ENCODE measurements at places on chromosomes 5 and 9.
A peak's percentile ranks its signal among the peaks of the same experiment; 100 is the strongest.

GRCh38 chr5:171980792-171981191 is 25.6 kb downstream of the FBXW11 start:
- DNase-seq: no peak

GRCh38 chr9:87464110-87464991 is 33.3 kb upstream of the DAPK1 start:
- no peak for DNase-seq

DNA sequence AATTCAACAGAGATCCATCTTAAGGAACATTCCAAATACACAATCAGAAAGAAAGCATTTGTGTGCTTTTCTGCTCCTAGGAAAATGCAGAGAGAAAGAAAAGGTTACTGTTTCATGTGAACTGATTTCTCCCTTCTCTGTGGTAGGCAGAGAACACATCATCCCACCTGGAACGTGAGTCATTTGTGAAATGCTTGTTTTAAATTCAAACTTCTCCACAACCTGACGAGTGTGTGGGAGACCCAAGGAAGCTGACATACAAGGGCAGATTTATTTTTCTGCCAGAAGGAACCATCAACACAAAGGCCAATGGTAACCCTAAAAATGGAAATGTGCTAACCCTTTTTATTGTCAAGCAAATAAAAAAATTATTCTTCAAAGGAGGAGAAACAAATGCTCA is 156.4 kb downstream of the EFNA5 start:
- DNase-seq: no peak

- peak; percentile 83 for DNase-seq
Observed at GRCh38 chr9:95313010-95313498, 4.5 kb downstream of the FANCC start.

DNA sequence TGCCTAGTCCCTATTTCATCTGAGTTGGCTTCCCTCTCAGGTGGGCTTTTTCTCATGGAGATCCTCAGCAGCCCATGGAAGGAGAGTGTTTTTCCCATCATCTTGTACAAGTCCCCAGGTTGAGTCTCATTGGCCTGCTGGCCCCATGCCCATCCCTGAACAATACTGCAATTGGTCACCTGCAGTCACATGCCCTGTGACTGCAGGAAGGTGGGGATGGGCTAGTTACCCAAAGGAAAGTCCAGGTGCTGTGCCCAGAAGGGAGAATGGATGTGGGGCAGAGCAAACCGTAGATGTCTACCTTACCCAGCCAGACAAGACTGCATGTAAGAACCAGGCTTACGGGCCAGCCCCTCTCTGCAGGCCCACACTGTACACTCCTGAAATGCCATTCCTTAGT is 54.0 kb upstream of the SAP30L start:
- no peak for DNase-seq

- DNase-seq: no peak
Observed at GRCh38 chr5:135861641-135862040, 27.2 kb downstream of the SLC25A48 start.

DNA sequence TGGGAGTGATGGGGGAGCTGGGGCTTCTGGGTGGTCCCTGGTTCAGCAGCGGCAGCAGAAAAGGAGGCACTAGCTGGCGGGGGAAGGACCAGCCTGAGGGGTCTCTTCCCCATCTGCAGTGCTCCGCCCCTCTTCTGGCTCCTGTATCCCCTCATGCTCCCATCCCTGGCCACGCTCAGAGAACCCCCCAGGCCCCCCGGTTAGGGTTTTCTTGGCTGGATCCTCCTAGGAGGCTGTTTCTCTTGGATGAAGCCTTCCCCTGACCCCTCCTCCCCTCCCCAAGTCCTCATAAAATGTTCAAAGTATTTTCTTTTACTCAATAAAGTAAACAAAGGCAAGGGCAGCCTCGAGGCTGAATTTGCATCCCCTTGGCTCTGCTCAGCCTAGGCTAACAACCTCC is 60.8 kb downstream of the FGF18 start:
- no peak for DNase-seq

Data from T47D (cell line).